Renal cortex interstitium (tissue), 15 donors: ENCODE measurements at places on chromosomes 2 and 18. TPM values are rescaled to one million over a fixed set of nuclear protein-coding genes. Genes with fewer than 3 reads are reported as not detected.

- no peak for DNase-seq
These were observed 12.4 kb downstream of the SLC66A2 start for GRCh38 chr18:79939096-79939495.

- DNase-seq, result no peak
These were observed 144.2 kb upstream of the ARL4C start for GRCh38 chr2:234641086-234641485.

DNA sequence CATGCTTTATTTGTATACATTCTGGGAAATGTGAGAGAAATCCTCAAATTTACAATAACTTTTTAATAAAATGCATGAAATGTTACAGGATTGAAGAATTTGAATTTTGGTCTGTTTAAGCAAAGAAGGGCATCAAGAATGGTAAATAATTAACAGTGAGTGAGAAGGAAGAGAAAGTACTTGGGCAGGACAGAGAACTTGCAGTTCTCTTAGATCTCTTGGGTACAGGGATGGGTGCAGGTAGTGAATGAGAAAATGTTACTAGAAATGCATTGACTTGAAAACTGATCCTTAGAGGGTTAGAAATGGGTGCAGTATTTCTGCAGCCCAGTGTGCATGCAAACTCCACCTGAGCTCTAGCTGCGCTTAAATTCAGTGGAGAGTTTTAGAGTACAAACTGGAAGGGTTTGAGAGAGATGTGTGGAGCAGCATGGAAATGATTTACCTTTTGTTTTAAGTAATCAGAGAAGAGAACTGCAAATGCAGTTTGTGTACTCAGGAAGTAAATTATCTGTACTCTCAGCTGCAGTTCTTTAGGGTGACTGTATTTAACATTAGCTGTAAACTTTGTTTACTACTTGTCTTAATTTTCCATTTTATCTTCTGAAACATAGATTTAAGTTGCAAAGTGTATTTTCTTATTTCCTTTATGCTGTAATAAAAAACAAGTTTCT is 51.0 kb upstream of the RAB27B start:
- no peak for DNase-seq

GALR1 gene
- polyA plus RNA-seq, result 0.22 TPM
